ENCODE measurements at places on chromosomes 4 and X.
A peak's percentile ranks its signal among the peaks of the same experiment; 100 is the strongest.

DNA sequence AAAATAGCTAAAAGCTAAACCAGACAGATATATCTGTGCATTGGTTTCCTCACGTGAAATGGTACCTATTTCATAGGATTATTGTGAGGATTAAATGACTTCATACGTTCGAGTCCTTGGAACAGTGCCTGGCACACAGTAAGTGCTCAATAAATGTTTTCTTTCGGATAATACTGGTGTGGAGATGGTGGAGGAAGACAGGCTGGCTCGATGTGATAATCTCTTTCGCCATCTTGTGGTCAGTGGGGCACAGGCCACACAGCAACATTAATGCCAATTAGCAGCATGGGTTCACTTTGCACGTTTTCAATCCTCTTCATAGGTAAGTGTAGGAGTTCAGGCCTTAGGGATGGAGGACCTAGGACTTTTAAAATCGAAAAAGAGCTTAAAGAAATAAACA lies 9.3 kb downstream of the PAGE4 start:
- DNase-seq = no peak

DNA sequence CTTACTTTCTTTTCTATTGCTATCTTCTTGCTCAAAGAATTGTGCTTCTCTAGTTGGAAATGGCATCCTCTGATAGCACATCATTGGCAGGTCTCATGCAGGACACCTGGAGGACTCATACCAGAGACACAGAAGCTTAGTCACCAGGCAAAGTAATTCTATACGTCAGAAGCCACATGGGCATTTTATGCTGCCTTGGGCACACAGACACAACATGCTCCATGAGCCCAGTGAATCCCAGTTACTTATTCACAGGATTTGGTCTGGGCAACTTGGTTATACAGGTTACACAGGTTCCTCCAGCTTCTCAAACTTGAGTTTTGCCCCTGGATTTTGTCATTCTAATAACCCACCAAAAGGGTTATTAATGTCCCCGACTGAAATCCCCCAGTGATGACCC lies 7.1 kb downstream of the RASSF6 start:
- no peak for DNase-seq

DNA sequence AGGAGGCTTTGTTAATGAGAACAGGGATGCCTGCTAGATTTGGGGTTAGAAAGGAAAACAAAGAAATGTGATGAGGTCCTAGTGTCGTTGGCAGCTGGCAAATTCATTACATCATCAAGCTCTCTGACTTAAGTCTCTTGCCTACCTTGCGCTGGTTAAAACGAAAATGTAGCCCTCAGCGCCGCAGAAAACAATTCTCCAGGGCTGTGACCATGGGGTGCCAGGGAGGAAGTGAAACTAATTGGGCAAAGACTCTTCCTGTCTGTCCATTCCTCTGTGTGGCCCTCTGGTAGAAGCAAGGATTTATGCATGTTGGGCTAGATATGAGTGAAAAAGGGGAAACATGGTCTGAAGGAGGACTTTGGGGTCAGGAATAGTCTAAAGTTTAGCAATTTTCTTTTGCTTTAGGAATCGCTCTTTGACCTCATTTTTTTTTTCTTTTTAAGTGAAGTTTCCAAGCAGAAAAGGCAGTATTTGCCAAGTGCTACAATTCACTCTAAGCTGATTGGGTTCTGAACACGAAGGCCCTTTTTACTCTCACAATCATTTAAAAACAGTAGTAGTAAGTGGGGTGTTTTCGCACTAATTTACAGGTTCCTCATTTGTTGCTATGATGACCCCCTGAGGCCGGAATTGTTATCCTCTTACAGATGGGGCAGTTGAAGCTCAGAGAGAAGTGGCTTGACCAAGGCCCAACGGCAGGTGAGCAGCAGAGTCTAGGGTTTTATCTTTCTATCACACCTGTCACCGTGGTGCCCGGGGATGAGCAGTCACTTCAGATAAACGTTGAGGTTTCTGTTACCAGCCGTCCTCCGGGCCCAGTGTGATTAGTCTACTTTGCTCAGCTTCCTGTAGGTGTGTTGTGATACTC lies 27.3 kb upstream of the CHRNA9 start:
- DNase-seq = no peak

DNA sequence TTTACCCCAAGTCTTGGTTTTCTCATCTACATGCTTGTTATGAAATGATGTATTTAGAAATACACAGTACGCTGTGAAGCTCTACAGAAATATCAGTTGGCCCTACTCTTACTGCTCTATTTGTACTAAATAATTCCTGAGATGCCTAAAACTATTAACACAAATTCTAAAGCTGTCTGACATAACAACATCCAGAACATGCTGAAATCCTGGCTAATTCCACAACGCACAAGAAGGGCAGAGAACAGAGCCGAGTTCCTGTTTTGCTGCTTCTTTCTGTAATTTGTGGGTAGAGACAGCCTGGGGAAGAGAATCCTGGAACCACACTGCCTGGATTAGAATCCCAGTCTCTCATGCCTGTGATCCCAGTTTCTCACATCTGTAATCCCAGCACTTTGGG lies 59.0 kb downstream of the ZNF827 start:
- no peak for DNase-seq

DNA sequence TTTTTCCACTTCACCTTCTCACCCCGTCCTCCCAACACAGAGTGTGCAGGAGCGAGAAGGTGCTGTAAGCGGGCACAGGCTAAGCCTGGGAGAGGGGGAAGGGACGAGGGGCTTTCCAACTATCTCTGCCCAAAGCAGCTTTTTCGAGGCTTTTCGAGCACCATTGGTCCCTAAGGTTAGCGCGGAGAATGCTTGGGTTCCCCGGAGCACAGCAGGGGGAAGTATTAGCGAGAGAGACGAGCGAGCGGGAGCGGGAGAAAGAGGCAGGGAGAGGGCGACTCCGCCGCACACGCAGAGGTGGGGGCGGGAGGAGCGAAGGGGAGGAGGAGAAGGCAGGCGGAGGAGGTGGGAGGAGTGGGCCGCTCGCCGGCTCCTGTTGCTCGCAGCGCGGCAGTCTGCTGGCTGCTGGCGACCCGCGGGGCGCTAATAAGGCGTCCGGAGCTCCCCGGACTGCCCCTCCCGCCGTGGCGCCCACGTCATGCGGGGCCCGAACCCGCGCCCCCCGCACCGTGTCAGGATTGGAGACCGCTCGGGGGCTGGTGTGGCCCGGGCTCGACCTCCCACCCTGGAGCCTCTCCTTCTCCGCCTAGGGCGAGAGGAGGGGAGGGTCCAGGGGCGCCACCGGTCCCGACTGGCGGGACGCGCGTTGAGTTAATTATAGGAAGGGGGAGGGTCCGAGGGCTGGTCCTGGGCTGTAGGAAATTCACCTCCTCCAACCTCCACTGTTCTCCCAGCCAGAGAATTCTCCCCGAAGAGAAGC lies at the start of gene ADAMTS3:
ADAMTS3 (minus strand) TSS at position 263 of the 760 bp plus-strand sequence. CDS start 459 bp downstream, outside the sequence.
- DNase-seq = peak; percentile 87

DNA sequence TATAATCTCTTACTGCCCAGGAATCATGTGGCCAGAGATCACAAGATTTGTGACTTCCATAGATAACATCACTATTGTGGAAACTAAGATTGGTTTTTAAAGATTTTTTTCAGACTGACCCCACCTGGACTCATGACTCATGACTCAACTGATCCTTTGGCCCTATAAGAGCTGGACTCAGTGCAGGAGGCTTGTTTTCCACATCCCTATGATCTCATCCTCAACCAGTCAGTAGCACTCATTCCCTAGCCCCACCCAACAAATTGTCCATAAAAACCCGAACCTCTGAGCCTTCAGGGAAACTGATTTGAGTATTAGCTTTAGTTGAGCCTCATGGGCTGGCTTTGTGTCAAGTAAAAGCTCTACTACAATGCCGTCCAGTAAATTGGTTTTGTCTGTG lies 7.9 kb upstream of the NOCT start:
- DNase-seq = no peak

DNA sequence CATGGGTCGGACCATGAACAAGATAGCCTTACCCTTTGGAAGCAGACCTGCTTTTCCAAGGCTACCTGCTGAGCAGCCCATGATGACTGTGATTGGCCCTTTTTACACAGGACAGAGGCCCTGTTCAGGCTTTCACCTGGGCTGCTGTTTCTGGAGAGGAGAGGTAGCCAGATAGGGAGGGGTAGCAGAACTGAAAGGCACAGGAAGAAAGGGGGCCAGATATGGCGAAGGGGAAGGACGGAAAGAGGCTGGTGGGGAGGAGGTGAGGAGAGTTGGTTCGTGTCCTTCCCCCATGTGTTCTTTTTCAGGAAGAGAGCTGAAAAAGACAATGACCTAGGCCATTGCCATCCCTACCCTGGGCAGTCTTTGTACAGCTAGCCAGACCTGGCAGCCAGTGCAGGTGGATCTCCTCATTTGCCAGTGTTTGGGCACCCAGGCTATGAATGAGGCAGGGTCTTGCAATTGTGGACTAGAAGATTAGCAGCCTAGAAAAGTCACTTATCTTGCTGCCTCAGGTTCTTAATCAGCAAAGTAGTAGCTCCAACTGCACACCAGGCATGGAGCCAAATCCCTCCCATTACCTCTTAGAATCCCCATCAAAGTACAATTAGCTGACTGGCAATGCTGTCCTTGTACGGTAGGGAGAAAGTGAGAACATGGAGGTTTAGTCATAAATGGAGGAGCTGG lies 139.6 kb downstream of the AMMECR1 start:
- no peak for DNase-seq

DNA sequence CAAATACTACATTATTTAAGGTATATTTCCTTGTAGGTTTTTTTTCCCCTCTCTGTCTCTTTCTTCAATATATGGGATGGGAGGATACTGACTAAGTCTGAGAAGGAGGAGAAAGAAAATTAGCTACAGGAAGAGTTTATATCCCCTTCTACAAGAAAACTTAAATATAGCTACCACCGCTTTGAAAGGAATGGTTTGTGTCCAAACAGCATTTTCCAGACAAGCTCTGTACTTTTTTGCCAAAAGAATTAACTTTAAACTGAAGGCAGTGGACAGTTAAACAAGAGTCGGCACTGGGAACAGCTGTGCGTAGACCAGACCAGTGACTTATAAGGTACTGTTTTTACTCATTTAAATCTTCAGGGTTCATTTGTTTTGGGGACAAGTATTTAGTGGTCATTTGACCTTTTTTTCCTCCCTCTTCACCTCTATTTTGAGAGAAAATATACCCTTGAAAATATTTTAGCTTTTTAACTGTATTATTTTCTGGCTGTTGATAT lies 303.7 kb downstream of the ARHGAP24 start:
- DNase-seq = no peak

DNA sequence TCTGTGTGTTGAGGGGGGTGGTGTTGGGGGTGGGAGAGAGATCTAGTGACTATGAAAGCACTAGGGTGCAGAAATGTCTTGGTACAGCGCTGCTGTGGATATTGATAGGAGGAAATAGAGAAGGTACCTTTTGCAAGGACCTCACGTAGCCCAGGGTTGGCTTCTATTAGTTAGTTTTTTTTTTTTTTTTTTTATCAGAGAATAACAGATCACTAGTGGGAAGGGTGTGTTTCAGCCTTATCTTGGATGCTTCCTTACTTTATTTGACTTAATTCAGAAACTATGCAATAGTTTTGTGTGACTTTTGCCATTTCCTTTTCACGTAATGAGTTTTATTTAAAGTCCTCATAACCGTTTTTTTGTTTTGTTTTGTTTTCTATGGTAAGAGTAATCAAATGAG lies 16.4 kb upstream of the PGRMC2 start:
- no peak for DNase-seq

DNA sequence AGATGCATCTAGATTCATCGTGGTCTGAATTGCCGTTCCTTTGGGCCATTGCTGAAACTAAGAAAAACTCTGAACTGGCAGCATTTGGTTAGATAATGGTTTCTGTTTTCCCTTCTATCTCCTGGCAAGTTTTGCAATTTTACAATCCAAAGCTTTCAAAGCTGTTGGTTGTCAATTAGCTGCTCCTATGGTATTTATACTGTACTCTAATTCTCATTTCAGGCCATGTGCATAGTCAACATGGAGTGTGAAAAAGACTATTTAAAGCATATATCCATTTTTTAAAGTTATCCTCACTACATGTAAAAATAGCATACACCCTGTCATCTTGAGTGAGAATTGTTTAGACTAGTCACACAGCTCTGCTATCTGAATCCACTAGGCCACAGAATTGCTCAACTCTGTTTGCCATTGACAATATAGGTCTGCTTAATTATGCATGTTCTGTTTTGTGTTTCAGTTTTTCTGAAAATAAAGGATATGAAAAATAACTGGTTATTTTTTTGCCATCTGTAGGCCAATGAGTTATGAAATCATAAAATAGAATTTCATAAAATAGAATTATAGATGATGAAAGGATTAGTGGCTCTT lies 27.7 kb upstream of the TEC start:
- DNase-seq = no peak

DNA sequence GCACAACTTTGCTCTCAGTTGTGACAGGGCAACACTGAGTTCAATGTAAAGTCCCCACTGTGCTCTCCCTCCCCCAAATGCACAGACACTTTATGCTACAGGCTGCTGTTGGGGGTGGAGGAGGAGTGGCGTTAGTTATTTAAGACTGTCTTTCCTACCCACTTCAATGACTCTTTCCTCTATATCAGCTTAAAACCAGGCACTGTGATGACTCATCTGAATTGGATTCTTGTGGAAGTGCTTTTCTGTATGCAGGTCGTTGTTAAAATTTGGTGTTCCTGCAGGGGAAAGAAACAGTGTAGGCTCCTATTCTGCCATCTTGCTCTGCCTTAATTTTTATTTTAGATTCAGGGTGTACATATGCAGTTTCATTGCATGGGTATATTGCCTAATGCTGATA lies 1157.2 kb upstream of the ADGRL3 start:
- DNase-seq = no peak

GRCh38 chrX:64377753-64378152 lies 17.5 kb downstream of the MTMR8 start:
- DNase-seq = no peak

GRCh38 chr4:128468123-128468989 lies 180.7 kb upstream of the PGRMC2 start:
- DNase-seq = peak; percentile 48

GRCh38 chr4:39608451-39608850 lies 30.2 kb downstream of the SMIM14 start:
- DNase-seq = no peak

- no peak for DNase-seq
These were observed 49.1 kb downstream of the MID1 start for GRCh38 chrX:10571260-10571659.

- no peak for DNase-seq
These were observed 76.0 kb upstream of the FAM47B start for GRCh38 chrX:34866646-34867045.

DNA sequence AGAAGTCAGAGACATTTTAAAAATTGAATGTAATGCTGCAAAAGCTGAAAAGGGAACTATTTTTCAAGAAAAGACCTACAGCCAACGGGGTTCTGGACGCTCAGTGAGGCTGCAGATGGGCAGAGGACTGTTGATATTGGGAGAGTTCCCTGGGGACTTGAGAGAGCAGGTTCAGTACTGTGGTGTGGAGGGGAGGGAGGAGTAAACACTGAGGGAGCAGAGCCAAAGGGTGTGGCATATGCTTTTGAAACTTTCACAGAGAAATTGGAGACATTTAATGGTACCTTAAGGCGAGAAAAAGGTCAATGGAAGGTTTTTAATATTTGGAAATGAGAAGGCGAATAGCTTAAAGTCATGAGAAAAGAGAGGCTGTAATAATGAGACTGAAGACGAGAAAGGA lies 62.2 kb upstream of the GPM6A start:
- DNase-seq = no peak

- peak; percentile 57 for DNase-seq
These were observed 160.1 kb upstream of the LDB2 start for GRCh38 chr4:17058536-17058915.

GRCh38 chr4:72582853-72583252 lies 13.8 kb upstream of the ADAMTS3 start:
- DNase-seq = no peak
